Right kidney (tissue), 9 donors: ENCODE measurements at places on chromosomes 4 and X.

GRCh38 chrX:148893395-148893794 is 393.0 kb downstream of the AFF2 start:
- DNase-seq = no peak

GRCh38 chr4:69759189-69759604 is 1.2 kb downstream of the SULT1B1 start:
- DNase-seq = no peak

DNA sequence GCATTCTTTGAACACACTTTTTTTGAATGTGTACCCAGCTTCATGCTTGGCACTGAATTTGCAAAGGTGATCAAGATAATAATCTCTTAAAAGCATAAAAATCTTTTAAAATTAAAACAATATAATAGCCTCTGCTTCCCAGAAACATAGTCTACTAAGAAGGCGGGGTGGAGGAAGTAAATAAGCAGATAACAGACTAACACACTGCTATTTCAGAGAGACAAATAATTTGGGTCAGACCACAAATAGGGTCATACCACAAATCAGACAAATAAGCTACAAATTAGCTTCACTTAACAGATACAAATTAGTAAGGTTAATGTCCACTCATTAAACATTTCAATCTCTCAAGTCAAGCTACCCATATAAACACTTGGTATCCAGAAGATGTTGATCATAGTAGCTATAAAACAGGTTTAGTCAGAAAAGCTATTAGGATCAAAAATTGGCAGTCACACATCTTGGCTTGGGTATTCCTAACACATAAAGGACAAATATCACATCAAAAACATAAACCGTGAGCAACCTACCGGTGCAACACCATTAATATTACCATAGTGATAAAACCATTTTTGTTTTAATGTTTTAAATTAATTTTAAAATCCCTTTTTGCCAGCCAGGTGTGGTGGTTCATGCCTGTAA is 47.3 kb downstream of the PPP3CA start:
- DNase-seq = no peak

DNA sequence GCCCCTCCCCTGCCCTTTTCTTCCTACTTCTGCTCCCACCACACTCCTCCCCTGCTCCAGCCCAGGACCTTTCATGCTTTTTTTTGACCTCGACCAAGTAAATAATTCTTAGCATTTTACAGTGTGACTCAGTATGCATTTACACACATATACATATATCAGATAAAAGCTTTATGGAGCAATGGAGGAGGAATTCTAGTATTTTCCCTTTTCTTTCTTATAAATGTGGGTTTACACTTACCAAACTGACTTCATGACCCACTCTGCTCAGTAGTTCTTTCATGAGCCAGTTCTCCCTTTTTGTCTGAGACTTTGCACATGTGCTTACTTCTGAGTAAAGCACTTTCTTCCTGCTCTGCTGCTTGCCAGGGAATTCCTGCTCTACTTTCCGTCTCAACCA is 111.8 kb upstream of the H2AZ1 start:
- DNase-seq = no peak

GRCh38 chr4:99844048-99844447 is 27.4 kb downstream of the DAPP1 start:
- no peak for DNase-seq

- no peak for DNase-seq
These were observed 58.5 kb upstream of the SMAD1 start for GRCh38 chr4:145423017-145423708.

GRCh38 chrX:53284684-53285447 is 3.5 kb upstream of the IQSEC2 start:
- DNase-seq = peak; percentile 37

GRCh38 chrX:56978172-56978571 is 17.2 kb downstream of the SPIN3 start:
- peak; percentile 4 for DNase-seq

- DNase-seq = no peak
These were observed 56.0 kb downstream of the OCRL start for GRCh38 chrX:129596077-129596476.

DNA sequence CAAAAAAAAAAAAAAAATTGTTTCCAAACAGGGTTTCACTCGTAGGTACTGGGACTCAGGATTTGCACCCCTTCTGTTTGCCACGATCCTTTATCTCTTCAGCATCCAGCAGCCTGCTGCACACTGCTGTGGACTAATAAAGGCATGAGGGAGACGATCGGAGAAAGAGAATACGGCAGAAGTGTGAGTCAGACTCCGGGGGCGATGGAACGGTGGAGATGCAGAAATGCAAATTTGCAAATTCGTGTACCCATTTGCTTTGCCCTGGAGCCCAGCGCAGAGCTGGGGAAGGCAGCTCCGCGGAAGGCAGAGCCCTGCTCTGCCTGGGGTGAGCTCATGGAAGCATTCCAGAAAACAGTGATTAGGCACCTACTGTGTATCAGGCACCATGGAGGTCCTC is 270.3 kb downstream of the ASMT start:
- DNase-seq = no peak

GRCh38 chr4:172692701-172693100 is 475.9 kb upstream of the GALNT7 start:
- DNase-seq = no peak
